Large intestine (tissue), 12 donors: ENCODE measurements at places on chromosomes 13 and 19.

GRCh38 chr13:69948016-69948415 lies 159.6 kb upstream of the ATXN8OS start:
- DNase-seq, result no peak

- DNase-seq, result no peak
Observed at GRCh38 chr13:30457306-30457891, 8.3 kb downstream of the HMGB1 start.

- no peak for DNase-seq
Observed at GRCh38 chr13:101429733-101430132, 13.4 kb upstream of the NALCN start.

- no peak for DNase-seq
Observed at GRCh38 chr19:15615526-15615925, 508 bp downstream of the CYP4F8 start.

- no peak for DNase-seq
Observed at GRCh38 chr19:5355076-5355475, 14.5 kb upstream of the PTPRS start.

DNA sequence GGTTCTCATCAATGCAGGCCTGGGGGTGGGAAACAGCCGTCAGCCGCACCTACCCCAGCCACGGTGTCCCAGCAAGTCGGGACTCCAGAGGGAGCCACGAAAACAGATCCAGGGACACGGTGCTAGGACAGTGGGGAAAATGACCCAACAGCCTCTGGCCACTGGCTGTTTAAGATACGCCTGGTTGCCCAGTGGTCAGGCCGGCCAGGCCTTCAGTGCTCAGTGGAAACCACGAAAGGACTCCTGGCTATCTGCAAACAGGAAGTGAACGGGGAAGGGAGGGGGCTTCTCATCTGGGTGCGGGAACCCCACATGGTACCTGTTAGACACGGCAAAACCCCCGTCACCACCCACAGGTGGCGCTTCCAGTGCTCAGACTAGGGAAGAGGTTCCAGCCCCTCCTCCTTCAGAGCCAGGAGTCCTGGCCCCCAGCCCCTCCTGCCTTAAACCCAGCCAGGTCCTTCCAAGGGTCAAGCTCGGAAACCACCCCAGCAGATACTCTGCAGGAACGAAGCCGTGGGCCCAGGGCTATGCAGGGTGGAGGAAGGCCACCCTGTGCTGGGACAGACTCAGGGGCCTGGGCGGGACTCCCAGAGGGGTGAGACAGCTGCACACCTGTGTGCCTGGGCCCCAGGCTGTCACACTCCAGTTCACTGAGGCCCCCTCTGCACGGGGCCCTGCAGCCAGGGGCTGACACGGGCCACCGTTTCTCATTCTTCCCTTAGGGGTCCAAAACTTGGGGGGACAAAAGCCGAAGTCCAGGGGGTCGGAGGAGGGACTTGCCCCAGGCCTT lies 4.5 kb downstream of the PPP1R12C start:
- DNase-seq, result no peak

DNA sequence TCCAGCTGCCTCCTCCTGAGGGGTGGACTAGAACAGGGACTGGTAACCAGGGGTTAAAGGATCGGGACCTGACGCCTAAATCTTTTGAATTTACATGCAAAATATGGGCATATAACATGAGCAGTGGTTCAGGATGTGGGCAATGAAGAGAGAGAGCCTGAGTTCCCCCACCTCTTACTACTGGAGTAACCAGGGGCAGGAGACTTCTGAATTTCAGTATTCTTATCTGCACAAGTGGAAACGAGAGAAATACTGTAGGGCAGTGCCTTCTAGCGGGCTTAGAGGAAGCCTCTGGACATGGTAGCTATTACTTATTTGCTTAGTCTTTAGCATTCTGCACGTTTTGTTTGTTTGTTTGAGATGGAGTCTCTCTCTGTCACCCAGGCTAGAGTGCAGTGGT lies 26.3 kb downstream of the BCAT2 start:
- DNase-seq, result no peak

- peak; percentile 76 for DNase-seq
Observed at GRCh38 chr19:46404055-46404752, 9.2 kb downstream of the CCDC8 start.

- no peak for DNase-seq
Observed at GRCh38 chr19:38503077-38503410, 69.6 kb downstream of the RYR1 start.

DNA sequence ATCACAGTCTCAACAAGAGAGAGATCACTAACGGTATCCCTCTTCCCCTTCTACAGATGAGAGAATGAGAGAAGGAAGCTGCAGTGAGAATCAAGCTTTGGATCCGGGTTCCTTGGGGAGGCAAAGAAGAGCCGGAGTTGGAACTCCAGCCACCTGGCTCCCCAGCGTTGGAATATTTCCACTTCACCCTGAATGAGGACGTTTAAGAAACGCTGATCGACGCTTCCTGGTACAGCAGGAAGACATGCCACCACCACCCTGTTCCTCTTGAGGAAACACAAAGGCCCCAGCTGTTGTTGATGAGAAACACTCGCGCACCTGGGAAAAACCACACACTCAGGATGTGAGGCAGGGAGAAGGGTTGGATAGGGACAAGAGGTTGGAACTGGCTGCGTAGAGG lies 11.3 kb upstream of the CACNG8 start:
- DNase-seq, result no peak

DNA sequence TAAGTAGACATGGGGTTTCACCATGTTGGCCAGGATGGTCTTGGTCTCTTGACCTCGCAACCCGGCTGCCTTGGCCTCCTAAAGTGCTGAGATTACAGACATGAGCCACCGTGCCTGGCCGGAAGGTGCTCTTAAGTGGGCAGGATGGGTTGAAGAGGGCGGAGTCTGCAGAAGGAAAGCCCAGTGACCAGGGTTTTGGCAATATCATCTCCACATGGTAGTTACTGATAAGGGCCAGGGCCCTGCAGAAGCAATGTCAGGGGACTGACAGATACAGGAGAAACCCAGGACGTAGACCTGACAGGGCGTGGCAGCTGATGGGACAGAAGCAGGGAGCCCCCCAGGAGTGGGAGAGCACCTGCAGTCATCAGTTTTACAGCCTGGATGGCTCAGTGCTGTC lies 45.7 kb upstream of the RNF113B start:
- no peak for DNase-seq

DNA sequence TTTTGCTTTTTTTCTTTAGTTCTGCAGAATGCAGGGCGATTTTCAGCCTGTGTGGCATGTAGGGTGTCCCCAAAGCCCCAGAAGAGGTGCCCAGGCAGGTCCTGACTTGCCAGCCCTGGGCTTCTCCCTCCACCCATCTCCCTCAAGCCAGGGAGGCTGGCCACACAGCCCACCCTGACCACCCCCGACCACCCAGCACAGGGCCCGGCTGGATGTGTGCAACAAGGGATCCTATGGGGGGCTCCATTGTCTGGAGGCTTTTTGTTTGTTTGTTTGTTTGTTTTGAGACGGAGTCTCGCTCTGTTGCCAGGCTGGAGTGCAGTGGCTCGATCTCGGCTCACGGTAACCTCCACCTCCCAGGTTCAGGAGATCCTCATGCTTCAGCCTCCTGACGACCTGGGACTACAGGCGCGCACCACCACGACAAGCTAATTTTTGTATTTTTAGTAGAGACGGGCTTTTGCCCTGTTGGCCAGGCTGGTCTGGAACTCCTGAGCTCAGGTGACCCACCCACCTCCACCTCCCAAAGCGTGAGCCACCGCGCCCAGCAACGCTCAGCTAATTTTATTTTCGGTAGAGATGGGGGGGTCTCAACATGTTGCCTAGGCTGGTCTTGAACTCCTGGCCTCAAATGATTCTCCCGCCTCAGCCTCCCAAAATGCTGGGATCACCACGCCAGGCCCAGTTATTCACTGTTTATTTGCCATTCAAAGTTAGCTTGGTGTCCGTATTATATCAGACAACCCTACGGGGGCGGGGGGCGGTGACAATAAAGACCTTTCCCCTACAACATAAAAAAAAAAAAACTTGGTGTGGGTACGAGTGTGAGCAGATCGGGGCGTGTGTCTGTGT lies 7.8 kb upstream of the MKNK2 start:
- no peak for DNase-seq

DNA sequence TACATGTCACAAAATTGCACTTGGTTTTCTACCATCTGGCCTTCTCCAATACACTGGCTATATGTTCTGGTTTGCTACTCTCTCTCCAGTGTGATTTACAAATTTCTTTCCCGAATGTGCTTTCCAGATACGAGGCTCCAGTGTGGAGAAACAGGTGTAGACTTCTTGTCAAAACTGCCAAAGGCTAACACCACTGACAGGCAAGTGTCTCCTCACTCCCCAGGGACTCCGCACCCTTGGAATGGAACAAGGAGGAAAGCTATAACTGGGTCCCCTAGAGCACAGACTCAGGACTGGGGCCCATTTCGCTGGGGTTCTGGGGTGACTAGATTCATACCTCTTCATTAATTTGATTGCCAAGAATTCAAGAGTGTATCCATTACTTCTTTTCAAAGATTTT lies 161.8 kb downstream of the FOXO1 start:
- DNase-seq, result no peak

DNA sequence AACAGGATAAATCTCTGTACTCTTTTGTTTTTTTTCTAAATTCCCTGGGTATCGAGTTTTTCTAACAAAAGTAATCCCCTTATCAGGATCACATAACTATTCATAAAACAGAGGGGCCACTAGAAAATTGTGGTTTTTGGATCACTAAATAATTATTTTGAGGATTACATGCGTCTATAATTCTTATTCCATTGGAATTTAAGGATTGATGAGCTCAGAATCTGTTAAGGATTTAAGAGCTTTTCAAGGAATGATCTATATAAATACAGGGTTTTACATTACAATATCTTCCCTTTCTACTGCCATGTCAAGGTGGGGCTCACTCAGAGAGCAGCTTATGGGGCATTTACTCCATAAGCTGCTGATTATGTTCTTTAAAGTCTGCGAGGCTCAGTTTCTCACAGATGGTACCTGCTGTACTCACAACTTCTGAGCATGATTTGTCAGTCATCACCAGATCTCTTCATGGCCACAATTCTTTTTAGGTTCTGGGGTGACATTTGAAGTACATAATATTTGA lies 449.8 kb downstream of the PCDH17 start:
- no peak for DNase-seq

DNA sequence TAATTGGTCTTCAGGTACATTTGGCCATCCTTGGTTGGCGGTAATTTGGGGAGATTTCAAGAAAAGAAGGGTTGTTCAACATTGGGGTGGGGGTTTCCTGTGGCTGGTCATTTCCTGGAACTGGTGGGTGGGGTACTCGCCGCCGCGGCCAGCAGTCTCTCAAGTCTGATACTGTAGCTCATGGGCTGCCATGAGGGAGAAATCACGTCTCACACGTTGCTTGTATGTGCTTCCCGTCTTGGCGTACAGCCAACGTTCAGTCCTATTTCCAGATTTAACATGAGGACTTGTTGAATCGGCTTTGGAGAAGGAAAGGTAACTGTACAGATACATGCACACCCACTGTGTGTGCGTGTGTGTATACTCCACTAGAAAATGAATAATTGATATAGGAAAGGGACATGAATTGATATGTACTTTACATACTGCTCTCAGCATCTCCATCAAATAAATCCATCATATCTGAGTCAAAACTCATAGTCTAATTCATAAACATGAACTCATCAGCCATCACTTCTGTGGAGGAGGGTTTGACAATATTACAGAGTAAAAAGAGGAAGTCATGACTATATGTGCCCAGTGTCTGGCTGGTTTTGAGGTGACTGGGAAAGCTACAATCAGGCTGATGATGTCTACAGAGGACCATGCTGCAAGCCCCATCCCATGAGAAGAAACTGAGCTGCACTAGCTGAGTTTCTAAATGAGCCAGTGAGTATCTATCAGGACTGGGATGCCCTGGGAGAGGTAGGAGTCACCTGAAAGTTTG lies 418.1 kb downstream of the TSHZ3 start:
- DNase-seq, result no peak

GRCh38 chr19:17997969-17998826 lies 9.8 kb upstream of the ARRDC2 start:
- DNase-seq, result no peak

DNA sequence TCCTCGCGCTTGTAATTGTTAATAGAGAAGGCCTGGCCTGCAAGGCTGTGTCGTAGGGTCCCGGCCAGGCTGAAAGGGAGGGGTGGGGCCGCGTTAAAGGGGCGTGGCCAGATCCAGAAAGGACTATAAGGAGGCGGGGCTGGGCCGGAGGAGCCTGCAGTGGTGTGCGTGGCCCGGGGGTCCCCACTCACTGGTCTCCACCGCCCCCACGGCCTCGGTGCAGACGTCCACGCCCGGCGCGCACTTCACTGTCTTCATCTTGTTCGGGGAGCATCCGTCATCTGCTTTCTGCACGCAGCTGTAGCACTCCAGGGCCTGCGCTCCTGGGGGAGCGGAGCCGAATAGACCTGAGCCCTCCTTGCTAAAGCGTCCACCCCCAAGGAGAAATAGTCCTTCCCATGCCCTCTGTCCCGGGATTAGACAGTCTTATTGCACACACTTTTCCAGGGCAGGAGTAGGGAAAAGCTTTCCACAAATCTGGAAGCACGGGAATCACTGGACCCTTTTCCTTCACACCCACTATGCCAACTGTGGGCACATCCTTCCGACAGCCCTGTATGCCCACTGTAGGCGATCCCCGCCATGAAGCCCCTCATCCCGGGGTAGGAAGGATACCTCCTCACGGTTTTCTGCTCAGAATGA lies 1.2 kb downstream of the LYPD3 start:
- DNase-seq, result no peak

- DNase-seq, result no peak
Observed at GRCh38 chr13:72109863-72110262, 242.9 kb upstream of the DACH1 start.

DNA sequence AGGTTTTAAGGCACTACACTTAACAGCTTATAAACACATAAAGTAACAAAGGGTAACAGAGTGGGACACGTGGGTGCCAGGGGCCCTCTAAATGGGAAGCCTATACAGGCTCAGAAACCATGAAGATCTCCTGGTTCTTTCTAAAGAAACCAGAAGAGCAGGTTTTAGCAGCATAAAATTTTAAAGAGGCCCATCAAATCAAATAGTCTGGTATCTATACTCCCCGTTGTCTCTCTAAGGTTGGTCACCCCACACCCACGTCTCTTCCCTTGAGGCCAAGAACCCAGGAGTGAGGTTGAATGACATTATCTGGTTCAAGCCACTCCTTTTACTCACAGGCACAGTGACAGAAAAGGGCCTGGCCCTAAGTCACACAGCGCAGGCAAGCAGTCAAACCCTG lies 4.6 kb upstream of the DYRK1B start:
- DNase-seq, result no peak

GRCh38 chr13:31119526-31119925 lies 42.2 kb downstream of the HSPH1 start:
- DNase-seq, result no peak

GRCh38 chr13:113150550-113151365 lies 7.7 kb upstream of the PROZ start:
- DNase-seq, result no peak

- DNase-seq, result no peak
Observed at GRCh38 chr13:73000027-73000674, 58.7 kb upstream of the KLF5 start.

GRCh38 chr19:33394723-33395560 lies 21.4 kb downstream of the CEBPG start:
- no peak for DNase-seq

GRCh38 chr13:45826731-45827130 lies 24.8 kb downstream of the SIAH3 start:
- no peak for DNase-seq
